ENCODE measurements at places on chromosomes 12 and 14.

DNA sequence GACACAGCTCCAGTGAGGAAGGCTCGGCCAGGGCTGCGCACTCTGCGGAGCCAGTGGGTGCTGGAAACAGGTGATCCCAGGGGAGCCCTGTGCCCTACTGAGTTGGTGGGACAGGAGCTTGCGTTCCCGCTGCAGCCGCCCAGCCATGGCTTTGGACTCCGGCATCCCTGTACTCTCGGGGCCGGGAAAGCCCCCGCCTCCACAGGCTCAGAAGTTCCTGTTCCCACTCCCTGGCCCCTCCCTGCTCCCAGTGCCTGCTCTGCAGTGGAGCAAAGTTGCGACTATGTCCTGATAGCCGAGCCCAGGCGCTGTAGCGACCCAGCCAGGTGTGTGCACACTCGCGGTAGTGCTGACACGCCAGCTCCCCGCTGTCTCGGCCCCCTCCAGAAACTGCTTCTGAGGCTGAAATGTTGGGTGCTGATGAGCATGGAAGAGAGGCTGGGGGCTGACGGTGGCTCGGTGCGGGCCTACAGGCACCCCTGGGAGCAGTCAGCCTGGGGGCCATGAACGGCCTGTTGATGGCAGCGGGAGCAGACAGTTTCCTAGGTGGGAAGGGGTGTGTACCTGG lies 344.6 kb upstream of the MGAT4C start:
- DNase-seq = no peak

DNA sequence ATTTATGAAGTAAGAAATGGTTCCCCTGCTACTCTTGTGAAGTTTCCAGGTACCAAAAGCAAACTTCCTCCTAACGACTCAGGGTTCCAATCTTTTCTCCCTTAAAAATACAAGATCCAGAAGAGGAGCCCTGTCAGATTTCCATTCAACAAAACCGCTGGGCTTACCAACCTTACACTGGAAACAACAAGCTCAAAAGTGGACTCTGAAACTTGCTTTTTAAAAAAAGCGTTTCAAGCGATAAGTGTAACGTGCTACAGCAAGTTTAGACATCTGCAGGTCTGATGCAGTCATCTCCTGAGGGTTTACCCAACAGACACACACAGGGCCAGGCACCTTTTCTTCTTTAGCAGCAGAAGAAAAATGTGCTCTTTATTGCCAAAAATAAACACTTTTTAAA lies 6.9 kb upstream of the CREBL2 start:
- no peak for DNase-seq

DNA sequence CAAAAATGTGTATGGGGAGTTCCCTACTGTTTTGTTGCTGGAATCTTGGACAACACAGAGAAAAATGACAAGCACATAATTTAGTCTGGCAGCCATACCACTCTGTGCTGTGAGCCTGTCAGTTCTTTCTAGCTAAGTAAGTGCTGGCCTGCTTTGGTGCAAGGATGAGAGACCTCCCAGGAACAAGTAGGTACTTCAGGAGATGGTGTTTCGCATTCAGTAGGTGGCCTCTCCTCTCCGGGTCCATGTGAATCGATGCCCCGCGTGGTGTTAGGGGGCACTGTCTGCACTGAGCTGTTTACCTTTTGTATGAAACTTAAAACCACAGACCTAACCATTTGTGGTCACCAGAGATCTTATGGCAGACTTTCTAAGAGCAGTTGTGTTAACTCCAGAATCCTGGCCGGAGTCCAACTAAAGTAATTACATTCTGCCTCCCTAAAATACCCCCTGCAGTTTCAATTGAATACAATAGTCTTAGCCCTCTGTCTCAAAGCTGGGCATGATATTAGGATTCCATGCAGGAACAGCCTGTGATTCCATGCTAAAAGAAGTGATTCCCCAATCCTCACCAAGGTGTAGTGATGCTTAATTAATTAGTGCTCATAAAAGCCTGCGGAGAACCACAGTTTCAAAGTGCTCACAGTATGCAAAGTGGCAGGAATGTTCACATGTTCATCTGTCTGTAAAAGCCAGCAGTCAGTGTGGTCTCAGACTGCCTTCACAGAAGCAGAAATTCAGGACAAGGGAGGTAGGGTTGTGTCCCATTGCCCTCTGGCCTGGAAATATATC lies 64.2 kb downstream of the LLPH start:
- DNase-seq = no peak

DNA sequence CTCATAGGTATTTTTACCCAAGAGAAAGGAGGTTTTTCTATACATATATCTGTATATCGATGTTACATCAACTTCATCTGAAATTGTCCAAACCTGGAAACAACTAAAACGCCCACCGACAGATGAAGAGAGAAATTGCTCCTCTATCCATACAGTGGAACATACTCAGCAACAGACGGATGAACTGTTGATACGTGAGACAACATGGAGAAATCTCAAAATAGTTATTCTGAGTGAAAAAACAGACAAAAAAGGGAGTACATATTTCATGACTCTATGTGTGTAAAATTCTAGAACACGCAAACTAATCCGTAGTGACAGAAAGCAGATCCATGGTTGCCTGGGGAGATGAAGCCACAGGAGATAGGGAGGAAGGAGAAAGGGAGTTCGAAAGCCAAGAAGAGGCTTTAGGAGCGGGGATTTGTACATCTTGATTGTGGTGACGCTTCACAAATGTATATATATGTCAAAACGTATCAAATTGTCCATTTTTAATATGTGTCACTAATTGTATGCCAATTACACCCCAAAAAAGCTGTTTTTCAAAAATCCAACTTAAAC lies 37.6 kb upstream of the C14orf180 start:
- DNase-seq = no peak

Data from amniotic stem cell (primary cell).